Natural killer cell treated with Interleukin-12 subunit alpha and Interleukin-12 subunit beta and Interleukin-15 and Interleukin-18, amount 100 ng/mL, for 72 hours (primary cell): ENCODE measurements at places on chromosomes 1 and 21. TPM values are rescaled to one million over a fixed set of nuclear protein-coding genes. Genes with fewer than 3 reads are reported as not detected.

DNA sequence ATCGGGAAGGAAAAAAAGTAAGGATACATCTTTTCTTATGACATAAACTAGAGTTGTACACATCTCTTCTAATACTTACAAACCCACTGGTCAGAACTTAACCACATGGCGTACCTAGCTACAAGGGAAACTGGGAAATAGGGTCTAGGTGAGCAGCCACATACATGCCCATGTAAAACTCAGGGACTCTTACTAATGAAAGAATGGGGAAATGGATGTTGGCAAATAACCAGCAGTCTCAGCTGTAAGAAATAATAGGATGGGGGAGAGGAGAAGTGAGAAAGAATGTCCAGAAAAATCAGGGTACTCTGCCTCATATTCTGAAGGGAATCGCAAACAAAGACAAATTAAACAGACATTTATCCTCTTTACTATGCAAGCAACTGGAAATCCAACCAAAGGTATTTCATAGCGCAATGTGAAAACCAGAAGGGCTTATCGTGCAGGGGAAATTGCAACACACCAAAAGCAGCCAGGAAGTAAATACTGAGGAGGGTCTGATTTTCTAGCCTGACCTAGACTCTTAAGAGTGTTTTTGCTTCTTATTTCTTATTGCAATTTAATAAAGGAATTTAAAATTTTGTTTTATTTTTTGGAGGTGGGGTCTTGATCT lies 17.5 kb downstream of the GTF2B start:
- H3K27ac ChIP-seq = no peak overlapping the region
- DNase-seq = no peak
- no peaks in the 10 kb centered on the region for H3K27me3 ChIP-seq
- peaks cover 23% of the 10 kb centered on the region for H3K4me1 ChIP-seq
- H3K36me3 ChIP-seq = no peaks in the 10 kb centered on the region

- no peaks in the 10 kb centered on the region for H3K27me3 ChIP-seq
- no peak overlapping the region for H3K4me3 ChIP-seq
- peaks cover 5% of the 10 kb centered on the region for H3K4me1 ChIP-seq
- no peak for DNase-seq
- peaks cover 16% of the 10 kb centered on the region for H3K36me3 ChIP-seq
Observed at GRCh38 chr1:100077531-100077930, 55.2 kb downstream of the SASS6 start.

Gene AMPD1
- not detected for total RNA-seq

Gene TNFAIP8L2
- total RNA-seq = 10.2 TPM

DNA sequence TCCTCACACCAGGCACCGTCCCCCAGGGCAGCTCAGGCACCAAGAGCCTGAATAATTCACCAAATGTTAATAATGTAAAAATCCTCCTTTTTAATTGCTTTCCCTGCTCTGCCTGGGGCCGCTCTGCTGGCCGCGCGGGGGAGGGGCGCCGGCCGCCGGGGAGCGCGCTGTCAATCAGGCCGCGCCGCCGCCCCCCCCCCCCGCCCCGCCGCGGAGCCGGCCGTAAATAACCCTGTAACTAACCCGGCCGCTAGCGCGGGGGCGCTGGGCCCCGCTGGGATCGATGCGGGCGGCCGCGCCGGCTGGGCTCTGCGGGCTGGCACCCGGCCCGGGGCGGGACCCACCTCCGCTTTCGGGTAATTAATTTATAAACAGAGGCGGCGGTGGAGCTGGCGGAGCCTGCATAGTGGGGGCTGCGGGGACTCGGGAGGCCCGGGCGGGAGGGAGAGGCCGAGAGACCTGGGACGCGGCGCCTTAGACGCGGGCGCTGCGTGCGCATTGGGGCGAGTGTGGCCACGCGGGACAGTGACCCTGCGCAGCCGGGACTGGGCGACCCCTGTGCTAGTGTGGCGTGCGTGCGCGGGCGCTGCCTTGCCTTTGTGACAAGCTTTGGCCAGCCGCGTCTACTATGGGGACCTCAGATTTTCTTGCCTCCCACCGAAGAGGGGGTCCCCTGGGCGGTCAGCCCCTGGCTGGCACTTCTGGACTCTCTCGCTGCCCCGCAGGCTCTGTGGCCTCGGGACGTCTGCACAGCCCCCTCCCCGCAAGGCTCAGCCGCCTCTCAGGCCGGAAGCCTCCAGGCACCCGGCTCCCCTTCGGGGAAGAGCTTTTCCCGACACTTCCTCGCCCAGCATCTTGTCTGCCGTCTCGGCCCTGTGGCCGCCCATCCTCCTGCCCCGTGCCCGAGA lies 16.6 kb downstream of the SAMD11 start:
- H3K27me3 ChIP-seq = no peaks in the 10 kb centered on the region
- no peaks in the 10 kb centered on the region for H3K4me1 ChIP-seq
- no peak for DNase-seq

Gene MAP3K21
- 3.0 TPM for total RNA-seq

GRCh38 chr1:198287916-198288315 lies 131.1 kb downstream of the NEK7 start:
- peaks cover 14% of the 10 kb centered on the region for H3K4me1 ChIP-seq
- H3K27me3 ChIP-seq = no peaks in the 10 kb centered on the region
- H3K27ac ChIP-seq = no peak overlapping the region
- no peaks in the 10 kb centered on the region for H3K36me3 ChIP-seq
